ENCODE measurements at places on chromosomes 5 and 9. TPM values are rescaled to one million over a fixed set of nuclear protein-coding genes. Genes with fewer than 3 reads are reported as not detected.

NSG2 gene
- not detected for total RNA-seq

SLC46A2 gene
- not detected for total RNA-seq

PAEP gene
- not detected for total RNA-seq

PCDHA10 gene
- total RNA-seq: 0.28 TPM

PTPN3 gene
- total RNA-seq: under 0.01 TPM

LCN1 gene
- 0.65 TPM for total RNA-seq
